GM23248 (cell line): ENCODE measurements at places on chromosomes 7 and 10. TPM values are rescaled to one million over a fixed set of nuclear protein-coding genes. Genes with fewer than 3 reads are reported as not detected.

DNA sequence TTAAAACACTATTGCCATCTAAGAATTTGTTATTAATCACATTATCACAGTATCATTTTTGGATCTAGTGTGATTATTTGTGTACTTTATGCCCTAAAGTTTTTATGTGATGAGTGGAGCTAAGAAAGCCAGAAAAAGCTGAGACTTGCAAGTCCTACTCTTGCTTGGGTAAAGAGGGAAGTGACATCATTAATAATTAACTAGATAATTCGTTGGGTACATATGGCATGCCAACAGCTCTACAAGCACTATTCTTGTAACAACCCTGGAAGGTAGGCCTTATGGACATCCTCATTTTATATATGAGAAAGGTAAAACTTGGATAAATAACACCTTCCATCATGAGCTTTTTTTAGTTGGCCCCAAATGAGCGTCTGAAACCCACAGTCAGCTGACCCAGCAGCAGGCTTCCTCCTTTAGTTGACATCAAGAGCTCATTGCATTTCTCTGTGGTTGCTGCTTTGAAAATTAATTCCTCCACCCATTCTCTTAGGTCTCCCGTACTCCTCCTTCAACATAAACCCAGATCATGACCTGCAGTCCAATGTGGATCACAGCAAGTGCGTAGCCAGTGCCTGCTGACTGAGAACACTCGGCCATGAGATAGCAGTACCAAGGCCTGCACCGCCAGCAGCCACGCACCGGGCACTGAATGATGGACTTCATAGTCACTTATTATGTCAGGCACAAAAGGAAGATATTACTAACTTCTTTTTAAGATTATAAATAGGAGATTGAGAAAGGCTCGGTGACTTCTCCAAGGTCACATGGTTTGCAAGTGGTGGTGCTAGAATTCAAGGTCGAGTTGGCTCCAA, 292.0 kb upstream of the AOAH start:
- DNase-seq = no peak

GRCh38 chr7:22952306-22953015, 61.5 kb downstream of the HYCC1 start:
- DNase-seq = no peak

The PLEKHS1 gene
- not detected in 2 replicates for polyA plus RNA-seq

DNA sequence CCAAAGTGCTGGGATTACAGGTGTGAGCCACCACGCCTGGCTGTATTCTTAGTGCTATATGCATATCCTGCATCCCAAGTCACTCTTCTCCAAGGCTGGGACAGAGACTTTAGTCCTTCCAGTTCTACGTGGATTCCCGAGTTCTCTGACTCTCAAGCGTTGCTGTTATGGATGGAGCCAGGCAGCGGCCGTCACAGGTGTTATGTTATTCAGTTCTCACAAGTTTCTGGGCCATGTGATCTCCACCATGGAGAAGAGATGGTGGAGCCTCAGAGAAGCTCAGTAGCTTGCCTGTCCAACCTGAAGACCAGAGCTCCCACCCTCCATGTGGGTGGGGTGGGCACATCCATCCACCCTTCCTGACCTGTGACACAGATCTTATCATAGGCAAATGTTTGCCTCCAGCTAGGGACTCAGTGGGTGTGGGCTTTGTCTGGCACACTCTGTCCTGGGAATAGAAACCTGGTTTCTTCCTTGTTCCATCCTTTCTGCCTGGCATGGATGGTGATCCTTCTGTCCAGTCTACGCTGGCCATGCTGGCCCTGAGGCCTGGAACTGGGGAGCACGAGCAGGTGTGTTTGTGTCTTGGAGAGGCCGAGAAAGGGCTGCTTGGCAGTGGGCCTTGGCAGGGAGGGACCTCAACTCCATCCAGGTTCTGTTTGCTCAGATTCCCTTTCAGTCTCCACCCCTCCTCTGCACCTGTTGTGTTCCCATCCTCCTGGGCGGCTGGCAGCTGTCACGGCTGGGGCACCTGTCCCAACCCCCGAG, 55.3 kb downstream of the NEURL1 start:
- no peak for DNase-seq

The AKR1C2 gene
- polyA plus RNA-seq = 19.8 and 20.9 TPM in 2 replicates

GRCh38 chr10:3763035-3763456, 22.0 kb downstream of the KLF6 start:
- DNase-seq = peak; percentile 76

DNA sequence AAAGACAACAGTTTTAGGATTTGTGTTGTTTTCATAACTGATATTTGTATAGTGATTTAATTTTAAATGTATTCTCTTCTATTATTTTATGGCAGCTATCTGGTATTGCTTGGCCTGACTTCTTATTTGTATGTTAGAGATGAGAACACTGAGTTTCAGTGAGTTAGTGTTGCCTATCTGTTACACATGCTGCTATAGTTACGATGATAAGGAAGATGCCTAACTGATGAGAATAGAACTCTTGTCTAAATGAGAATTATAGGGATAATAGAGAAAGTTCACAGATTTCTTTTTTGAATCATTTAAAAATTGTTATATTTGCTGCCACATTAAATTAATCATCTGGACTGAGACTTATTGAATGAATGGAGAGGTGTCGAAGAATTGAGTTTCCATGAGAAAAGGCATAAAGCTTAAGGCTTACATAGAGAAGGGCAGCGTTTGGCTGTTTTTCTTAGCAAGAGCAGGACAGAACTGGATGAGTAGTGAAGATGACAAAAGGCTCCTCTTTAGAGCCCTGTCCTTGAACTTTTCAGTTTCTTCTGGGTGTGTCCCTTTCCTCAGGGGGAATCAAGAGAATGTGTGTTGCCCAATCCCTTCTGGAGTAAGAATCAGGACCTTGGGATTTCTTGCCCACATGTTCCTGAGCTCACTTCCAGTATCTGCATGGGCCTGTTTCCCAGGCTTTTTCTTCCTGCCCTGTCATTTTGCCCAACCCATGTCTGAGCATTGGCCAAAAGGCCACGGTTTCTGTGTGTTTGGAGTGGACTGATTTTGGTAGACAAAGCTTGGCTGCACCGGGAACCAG, 195.6 kb upstream of the CSTF2T start:
- peak; percentile 96 for DNase-seq

DNA sequence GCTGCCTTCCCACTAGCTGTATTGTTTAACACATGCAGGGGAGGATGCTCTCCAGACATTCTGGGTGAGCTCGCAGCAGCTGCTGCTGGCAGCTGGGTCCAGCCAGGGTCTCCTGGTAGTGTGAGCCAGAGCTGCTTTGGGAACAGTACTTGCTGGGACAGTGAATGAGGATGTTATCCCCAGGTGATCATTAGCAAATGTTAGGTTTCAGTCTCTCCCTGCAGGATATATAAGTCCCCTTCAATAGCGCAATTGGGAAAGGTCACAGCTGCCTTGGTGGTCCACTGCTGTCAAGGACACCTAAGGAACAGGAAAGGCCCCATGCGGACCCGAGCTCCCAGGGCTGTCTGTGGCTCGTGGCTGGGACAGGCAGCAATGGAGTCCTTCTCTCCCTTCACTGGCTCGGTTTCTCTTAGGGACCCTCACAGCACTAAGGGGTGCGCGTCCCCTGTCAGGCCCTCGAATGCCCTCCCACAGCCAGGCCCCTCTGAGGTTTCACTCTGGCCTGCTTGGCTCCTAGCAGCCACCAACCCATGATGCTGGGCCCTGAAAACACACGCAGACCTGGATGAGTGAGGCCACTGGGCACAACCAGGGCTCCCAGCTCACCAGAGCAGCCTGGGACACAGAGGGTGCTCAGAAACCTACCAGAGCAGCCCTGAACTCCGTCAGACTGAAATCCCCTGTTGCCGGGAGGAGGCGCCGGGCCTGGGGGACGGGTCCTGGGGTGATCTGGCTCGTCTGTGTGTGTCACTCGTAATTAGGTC, 173.0 kb upstream of the LANCL2 start:
- DNase-seq = no peak

- no peak for DNase-seq
Observed at GRCh38 chr10:88234297-88234696, 348.8 kb downstream of the RNLS start.

GRCh38 chr7:73433924-73434700, 534 bp downstream of the FZD9 start:
- no peak for DNase-seq

- no peak for DNase-seq
Observed at GRCh38 chr10:30848396-30849032, 183.2 kb downstream of the ZNF438 start.

- peak; percentile 48 for DNase-seq
Observed at GRCh38 chr10:7756360-7756992, 31.3 kb downstream of the KIN start.

DNA sequence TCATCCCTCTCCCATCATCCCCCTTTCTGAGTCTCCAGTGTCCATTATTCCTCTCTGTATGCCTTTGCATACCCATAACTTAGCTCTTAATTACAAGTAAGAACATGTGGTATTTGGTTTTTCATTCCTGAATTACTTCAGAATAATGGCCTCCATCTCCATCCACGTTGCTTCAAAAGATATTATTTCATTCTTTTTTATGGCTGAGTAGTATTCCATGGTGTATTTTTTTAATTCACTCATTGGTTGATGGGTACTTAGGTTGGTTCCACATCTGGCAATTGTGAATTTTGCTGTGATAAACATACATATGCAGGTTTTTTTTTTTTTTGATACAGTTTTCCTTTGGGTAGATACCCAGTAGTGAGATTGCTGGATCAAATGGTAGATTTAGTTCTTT, 40.4 kb downstream of the CCSER2 start:
- DNase-seq = no peak

GRCh38 chr7:17651863-17652385, 288.4 kb downstream of the SNX13 start:
- peak; percentile 93 for DNase-seq

- peak; percentile 69 for DNase-seq
Observed at GRCh38 chr10:48551861-48552591, 52.8 kb downstream of the ARHGAP22 start.

DNA sequence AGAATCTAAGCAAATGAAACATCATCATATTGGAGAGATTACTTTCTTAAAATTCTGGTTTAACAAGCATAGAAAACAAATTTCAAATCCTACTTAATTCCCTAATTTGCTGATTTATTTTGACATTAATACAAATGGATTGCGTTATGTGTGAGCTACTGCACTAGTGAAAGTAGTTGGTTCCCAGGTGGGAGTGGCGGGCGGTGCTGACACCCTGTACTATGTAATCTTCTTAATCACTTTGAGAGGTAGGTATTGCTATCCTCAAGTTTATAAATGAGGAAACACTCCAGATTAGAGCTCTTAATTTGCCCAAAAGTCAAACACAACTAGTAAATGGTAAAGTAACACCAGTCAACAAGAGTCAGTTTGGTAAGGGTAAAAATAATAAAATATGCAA, 131.1 kb downstream of the ELAPOR2 start:
- no peak for DNase-seq

DNA sequence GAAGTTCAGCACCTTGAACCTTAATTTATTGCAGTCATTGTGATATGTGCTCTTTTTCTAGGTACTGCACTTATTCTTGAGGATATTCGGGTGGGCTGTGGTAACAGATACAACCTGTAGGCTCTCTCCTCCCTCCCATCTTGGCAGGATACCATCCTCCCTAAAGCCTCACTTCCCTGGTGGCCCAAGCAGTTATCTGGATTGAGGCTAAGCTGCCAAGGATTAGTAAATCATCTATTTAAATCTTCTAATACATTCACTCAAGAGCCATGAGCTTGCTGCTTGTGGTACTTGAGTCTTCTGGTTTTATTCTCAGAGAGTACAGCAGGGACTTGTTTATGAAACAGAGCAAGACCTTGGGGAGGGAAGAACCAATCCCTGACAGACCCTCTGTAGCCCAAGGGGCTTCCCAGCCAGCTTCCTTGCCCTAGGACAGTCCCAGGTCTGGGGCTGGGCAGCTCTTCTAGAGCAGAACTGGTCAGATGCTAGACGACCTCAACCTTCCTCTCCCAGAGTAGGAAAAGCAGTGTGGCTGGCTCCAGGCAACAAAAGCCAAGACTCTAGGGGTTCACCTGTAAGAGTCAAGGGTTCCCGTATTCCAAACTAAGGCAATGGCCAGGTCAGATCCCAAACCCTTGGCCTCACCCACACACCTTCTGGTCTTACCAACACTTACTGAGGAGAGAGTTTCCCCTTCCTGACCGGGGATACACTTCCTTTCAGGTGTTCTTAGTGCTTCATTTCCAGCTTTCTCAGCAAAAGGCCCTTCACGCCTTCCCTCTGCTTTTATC, 21.3 kb downstream of the WNT8B start:
- no peak for DNase-seq

- DNase-seq = peak; percentile 65
Observed at GRCh38 chr7:151684408-151685175, 164.9 kb upstream of the RHEB start.

GRCh38 chr7:894927-895450, 18.6 kb downstream of the GET4 start:
- DNase-seq = no peak

DNA sequence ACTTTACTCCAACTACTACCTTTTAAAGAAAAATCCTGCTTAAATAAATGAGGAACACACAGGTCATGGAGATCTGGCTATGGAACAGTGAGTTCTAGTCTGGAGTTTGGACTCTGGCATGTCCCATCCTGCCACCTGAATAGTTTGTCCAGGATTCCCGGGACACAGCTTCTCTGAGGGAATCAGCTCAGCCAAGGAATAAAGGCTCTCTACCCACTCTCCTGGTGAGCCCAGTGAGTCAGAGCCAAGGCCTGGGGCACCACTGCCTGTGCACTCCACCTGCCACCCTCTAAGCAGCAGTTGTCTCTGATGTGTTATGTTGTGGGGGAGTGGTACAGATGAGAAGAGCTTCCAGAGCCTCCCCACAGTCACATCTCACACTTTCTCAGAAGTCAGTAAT, 113.5 kb downstream of the HTR5A start:
- DNase-seq = no peak

- no peak for DNase-seq
Observed at GRCh38 chr10:124033887-124034218, 59.5 kb downstream of the CHST15 start.

GRCh38 chr7:102050864-102051460, 233.5 kb downstream of the CUX1 start:
- DNase-seq = no peak

The CFAP46 gene
- 0.20 and 0.33 TPM in 2 replicates for polyA plus RNA-seq

DNA sequence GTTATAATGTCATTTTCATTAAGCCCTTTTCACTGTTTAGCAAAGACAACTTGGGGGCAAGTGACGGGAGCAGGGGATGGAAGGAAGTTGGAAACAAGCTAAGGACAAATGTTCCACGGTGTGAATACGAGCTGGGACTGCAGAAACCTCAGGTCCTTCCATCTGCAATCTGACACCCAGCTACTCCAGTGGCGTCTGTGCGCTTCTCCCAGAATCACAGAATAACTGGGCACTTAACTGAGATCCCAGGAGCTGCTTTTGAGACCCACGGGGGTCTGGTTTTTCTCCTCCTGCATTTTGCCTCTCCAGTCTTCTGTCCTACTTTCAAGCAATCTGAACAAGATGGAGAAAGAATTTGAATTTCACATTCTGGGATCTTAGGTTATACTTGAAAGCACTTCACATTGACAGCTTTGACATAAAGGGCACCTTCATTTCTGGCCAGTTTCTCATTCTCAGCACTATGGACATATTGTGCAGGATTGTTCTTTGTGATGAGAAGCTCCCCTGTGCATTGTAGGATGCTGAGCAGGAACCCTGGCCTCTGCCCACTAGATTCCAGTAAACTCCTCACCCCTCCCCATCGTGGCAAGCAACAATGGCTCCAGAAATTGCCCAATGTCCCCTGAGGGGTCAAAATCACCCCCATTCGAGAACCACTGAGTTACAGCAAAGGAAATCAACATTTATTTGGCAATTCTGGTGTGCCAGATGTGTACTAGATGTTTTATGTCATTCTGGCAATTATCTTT, 194.1 kb downstream of the CACNB2 start:
- peak; percentile 41 for DNase-seq

- no peak for DNase-seq
Observed at GRCh38 chr7:105742787-105743186, 133.6 kb downstream of the ATXN7L1 start.

- no peak for DNase-seq
Observed at GRCh38 chr10:75379817-75380216, 21.7 kb downstream of the ZNF503 start.

The TRIM73 gene
- 0.61 and 1.0 TPM in 2 replicates for polyA plus RNA-seq
